ENCODE measurements at places on chromosomes 6 and 20.
A peak's percentile ranks its signal among the peaks of the same experiment; 100 is the strongest.

DNA sequence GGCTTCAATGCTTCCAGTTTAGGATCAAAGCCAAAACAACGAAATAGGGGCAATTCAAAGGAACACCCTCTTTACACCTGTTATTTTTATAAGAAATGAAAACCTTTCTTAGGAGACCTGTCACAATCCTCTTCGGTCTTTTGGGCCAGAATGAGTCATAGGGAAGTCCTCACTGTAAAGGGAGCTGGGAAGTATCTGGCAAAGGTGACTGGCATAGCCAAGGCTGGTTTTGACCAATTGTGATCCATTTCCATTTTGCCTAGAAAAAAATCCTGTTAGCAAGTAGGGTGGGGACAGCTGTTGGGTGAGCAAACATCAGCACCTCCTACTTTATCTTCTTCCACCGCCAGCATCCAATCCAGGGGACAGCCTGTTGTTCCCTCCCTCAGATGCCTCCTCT lies 343.2 kb upstream of the SULF2 start:
- DNase-seq, result no peak

DNA sequence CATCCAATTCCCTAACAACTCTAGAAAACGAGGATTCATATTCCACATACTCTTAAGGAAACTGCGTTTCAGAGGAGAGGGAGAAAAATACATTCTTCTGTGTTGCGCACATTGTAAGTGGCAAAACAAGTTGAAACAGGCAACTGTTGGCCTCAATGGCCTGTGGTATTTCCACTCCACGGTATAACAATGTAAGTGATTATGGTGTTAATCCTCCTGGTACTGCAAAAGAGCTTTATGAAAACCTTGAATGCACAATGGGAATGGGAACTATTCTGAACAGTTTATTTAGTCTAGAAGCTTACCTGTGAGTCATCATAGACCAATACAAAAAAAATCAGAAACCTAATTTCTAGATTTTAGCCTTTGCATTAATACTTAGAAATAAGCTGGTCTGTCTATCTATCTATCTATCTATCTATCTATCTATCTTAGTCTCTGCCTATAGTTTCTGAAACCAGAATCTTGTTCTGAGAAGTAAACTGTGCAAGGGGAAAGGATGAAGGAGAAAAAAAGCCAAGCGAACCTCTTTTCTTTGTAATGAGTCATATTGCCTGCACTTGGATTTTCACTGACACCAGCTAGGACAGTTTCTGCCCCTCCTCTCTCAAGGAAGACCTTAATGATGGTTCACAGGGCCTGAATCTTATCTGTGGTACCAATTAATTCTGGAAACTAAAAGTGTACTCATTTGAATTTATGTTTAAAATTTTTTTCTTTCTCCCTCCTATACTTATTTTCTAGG lies 101.5 kb downstream of the RNF144B start:
- no peak for DNase-seq

DNA sequence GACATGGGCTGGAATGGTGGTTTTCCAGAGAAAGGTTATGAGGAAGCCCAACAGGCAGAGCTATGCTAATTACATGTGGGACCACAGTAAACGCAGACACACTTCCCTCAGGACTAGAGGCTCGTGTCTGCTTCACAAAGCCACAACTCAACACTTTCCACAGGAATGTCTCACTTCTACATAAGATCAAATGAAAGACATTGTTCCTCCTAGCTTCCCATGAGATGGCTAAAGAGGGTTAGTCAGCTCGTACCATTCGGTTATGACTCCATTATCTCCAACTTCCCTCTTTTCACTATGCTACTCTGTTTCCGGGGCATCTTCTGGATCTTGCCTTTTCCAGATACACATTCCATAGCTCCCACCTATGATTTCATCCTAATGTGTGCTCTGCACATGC lies 29.1 kb upstream of the ZC3H12D start:
- DNase-seq, result no peak

- no peak for DNase-seq
Observed at GRCh38 chr6:999552-999951, 306.6 kb upstream of the EXOC2 start.

DNA sequence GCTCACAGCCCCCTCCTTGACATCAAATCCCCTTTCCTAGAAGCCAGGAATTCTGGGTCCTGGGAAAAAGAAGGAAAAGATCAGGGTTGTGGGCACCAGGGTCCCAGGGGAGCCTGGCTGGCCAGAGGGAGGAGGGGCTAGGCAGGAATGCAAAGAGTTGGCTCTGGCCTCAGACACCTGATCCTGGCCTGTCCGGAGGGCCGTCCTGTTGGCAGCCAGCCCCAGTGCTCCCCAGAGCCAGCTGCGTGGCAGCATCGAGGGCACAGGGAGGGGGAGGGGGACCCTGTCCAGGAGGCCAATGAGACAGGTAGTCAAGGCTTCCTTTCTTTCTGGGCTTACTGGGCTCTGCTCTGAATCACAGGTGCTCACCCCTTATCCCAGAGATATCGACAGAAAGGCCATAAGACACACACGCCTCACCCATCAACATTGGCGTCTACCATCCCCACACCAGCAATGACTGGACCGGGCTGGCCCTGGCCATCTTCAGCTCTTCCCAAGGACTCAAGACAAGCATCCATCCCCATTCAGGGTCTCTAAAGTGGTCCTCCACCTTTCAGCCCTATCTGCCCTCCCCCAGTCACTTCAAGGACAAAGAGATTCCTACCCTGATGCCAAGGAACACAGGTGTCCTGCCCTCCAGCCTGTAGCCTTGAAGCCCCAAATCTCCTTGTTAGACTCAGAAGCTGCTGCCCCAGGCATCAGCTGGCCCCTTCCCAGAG lies 723 bp downstream of the COL11A2 start:
- DNase-seq, result no peak

GRCh38 chr6:108920751-108921150 lies 72.5 kb downstream of the ARMC2 start:
- no peak for DNase-seq

DNA sequence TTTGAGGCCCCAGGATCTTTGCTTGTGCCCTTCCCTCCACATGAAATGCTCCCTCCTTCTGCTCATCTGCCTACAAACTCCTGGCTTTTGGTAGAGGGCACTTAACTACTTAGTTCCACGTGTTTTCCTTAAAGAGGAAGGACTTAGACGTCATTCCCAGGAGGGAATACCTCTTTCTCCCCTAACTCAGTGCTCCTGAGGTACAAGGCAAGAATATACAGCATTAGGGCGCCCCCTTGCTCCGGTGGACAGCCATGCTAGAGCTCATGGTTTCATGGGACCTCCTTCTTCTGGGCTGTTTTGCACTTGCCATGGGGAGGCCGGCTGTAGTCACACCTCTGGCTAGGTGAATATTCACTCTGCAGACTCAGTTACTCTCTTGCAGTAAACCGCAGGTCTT lies 93.8 kb upstream of the LY86 start:
- DNase-seq, result no peak

GRCh38 chr20:17560344-17561074 lies 9.4 kb upstream of the DSTN start:
- DNase-seq, result no peak

DNA sequence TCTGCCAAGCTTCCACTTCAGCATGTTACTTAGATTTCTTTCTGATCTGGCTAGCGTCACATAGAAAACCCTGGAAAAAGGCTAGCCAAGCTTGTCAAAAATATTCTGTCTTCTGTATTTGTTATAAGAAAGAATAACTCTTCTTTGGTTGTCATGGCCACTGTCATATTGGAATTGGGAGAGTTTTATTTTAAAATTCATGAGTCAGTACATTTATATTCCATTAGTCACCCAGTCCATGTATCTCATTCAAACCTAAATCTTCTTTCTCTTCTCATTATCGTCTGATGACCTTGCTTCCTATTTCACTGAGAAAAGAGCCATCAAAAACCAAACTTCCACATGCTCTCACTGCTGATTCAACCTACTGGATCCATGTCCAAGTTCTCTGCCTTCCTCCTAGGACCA lies 65.7 kb downstream of the EPM2A start:
- DNase-seq, result peak; percentile 64

DNA sequence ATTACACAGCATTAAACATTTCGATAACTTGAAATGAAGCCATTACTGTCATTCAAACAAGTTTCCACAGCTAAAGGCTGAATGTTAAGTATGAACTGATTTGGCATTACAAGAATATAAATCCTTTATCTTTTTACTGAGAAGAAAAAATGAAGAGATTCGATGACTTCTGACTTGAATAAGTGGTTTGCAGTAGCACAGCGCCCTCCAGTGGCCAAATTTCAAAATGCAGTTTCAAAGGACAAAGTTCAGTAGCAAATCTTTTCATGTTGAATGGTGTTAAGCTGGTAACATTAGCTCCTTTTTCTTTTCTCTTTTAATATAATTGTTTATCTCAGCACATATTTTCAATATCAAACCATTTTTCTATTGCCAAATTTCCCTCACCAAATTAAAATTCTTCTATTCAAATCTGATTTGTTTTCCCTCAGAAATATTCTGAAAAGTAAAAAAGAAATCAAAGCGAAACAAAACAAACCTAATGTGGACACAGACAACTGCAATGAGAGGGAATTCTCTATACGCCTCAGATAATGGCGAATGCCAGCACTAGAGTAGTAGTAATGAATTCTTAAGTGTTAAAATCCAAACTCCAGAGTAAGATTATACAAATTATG lies 145.7 kb downstream of the BTBD9 start:
- DNase-seq, result peak; percentile 48

DNA sequence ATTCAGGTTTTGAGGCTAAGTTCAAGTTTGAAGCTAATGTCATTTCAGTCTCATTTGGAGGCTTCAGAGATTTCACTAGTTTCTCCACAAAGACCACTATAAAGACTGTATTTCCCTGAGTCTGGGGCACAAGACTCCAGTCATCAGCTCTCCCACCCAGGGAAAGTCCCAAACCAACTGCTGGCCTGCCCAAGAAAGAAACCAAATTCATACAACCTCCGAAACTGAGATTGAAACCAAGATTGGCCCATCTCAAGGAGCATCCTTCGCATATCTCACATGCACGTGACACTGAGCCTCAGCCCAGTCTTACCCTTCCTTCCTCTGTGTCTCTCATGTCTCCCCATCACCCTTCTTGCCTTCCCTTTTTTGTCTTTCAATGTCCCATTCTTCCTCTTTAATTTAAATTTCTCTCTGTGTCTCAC lies 3.5 kb upstream of the LTA start:
- DNase-seq, result no peak

DNA sequence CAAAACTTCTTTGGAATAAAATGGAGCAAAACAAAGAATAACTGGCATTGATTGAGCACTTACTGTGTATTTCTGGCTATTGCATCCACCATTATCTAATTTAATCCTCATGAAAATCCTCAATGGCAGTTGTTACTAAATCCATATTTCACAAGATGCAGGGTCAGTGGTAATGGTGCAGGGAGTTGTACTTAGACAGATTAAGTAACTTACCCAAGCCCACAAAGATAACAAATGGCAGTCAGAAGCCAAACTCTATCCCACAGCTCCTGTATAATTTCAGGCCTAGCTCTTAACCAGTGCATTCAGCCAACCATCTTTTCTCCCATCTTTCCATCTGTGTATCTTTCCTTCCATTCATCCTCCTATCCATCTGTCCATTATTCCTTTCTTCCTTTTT lies 29.3 kb upstream of the SSTR4 start:
- no peak for DNase-seq

GRCh38 chr20:58017231-58017969 lies 211.1 kb downstream of the ANKRD60 start:
- DNase-seq, result peak; percentile 17

DNA sequence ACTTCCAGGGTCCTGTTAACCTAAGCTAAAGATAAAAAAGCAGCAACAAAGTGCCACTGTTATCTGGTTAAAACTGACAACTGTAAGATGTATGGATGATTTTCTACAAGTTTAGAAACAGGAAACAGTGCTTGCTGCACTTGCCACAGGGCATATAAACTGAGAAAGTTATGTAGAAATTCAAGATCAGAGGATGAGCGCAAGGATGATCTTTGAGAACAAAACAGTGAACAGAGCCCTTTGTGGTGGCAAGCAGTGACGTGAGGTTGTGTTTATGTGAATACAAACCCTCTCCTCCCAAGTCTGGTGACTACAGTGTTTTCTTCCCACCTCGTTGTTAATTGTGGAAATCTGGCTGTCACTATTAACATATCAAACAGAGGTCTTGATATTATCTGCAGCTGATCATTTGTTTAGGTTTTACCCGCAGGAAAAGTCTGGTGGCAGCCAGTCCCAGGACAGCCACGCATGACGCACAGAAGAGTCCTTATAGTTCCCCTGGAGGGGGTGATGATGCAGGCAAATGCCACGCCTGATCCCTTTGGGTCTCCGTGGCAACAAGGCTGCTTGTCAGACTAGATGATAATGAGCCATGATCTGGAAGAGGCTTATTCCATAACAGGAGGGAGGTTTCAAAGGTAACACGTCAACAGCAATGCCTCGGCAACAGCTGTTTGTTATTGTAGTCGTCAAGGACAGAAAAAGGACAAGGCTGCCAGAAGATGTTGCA lies 43.1 kb upstream of the TNFAIP3 start:
- DNase-seq, result peak; percentile 20

- DNase-seq, result no peak
Observed at GRCh38 chr6:90406957-90407356, 110.3 kb upstream of the BACH2 start.

- peak; percentile 75 for DNase-seq
Observed at GRCh38 chr6:31083742-31084354, 28.5 kb downstream of the C6orf15 start.

GRCh38 chr6:163984124-163984936 lies 569.8 kb downstream of the QKI start:
- DNase-seq, result no peak

DNA sequence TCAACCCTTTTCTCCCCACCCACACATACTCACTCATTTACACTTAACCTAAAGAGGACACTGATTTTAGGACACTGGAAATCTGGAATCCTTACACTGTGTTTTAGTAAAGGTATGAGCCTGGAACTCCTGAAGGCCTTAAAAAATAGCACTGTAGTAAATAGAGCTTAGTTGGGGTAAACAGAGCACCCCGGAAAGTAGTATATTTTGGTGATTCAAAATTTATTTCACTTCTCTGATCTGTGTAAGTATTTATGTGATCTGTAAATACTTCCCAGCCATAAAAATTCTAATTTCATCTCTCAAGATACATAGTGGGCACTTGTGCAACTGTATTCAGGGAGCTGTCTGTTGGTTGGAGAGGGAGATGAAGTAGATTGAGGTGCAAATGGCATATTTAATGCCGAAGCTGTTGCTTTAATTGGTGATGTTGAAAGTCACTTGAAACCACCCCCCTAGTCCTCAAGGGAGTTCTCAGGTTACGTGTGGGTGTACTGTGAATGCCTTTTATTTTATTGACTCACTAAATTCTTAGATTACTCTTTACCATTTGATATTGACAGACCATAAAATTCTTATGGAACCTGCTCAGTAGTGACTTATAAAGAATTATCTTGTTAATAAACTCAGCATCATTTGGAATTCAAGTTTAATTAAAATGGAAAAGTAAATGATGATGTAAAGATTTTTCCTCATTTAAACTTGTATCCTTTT lies 154.9 kb downstream of the SOX4 start:
- no peak for DNase-seq

GRCh38 chr20:35978041-35978513 lies 9.7 kb downstream of the CNBD2 start:
- DNase-seq, result no peak

- DNase-seq, result no peak
Observed at GRCh38 chr6:41714556-41715273, 20.7 kb downstream of the TFEB start.

Data from stromal cell of bone marrow (primary cell).